Activated CD8-positive, alpha-beta memory T cell treated with anti-CD3 and anti-CD28 coated beads for 4 hours (primary cell): ENCODE measurements at places on chromosomes 2 and 18.

DNA sequence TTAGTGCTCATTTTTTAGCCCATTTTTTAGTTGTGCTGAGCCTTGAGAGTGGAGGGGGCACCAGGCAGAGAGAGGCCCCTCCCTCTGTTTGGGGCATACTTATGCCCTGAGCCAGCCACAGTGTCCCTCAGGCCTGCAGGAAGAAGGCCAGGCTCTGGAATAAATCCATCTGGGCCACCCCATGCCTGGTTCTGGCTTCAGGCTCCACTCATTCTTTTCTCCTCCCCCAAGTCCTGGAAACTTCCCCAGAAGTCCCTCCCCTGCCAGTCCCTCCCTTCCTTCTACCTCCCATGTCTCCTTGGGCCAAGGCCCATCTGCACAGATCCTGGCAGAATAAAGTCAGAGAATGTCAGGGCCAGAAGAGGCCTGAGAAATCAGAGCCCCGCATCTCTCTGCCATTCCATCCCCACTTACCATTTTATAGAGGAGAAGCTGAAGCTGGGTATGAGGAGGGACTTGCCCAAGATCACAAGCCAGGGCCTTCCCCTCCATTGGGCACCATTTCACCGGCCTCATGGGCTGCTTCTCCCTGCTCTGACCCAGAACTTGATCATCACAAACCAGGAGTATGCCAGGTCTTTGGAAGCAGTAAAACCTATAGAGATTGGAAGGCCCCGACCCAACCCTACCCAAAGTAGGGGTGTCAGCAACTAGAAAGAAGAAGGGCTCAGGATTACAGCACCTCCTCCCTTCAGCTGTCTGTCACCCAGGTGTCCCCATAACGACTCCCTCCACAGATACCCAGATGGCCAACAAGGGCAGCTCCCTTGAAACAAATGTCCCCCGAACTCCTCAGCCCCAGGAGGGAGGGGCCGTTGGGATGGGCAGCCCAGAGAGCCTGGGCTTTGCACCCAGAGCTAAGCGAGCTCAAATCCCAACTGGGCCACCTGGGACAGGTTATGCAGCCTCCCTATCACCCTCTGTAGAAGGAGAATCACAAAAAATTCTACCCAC lies 108.4 kb downstream of the POLR1A start:
- DNase-seq = no peak

DNA sequence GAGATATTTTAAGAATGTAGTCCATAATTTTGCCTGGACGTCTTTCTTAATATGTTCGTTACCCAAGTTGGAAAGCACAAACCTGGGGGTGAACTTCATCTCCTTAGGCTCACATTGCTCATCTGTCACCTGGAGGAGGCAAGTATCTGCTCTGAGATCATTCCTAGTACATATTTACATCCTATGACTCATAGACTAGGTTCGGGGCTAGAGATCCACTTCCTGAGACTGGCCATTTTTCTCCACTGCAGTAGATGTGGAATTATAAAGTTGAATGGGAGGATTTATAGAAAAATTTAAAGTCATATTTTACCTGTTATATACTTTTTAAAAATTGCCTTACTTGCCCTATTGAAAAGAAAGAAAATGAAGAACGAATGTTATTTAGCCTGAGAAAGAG lies 77.5 kb upstream of the PROKR1 start:
- DNase-seq = no peak

DNA sequence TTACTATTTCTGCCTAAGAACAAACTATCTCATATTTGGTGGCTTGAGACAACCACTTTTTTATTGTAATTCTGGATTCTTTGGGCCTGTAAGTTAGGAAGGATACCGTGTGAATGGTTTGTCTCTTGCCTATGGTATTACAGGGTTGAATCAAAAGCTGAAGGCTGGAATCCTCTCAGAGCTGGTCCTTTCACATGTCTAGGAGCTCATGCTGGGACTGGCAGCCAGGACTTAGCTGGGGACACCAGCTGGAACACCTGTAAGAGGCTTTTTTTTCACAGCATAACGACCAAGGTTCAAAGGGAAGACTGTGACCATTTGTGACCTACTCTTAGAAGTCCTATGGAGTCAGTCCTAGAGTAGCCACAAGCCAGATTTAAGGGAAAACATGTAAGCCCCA lies 226.3 kb downstream of the ZNF804A start:
- DNase-seq = no peak

GRCh38 chr18:57210107-57210715 lies 63.3 kb downstream of the BOD1L2 start:
- no peak for DNase-seq

DNA sequence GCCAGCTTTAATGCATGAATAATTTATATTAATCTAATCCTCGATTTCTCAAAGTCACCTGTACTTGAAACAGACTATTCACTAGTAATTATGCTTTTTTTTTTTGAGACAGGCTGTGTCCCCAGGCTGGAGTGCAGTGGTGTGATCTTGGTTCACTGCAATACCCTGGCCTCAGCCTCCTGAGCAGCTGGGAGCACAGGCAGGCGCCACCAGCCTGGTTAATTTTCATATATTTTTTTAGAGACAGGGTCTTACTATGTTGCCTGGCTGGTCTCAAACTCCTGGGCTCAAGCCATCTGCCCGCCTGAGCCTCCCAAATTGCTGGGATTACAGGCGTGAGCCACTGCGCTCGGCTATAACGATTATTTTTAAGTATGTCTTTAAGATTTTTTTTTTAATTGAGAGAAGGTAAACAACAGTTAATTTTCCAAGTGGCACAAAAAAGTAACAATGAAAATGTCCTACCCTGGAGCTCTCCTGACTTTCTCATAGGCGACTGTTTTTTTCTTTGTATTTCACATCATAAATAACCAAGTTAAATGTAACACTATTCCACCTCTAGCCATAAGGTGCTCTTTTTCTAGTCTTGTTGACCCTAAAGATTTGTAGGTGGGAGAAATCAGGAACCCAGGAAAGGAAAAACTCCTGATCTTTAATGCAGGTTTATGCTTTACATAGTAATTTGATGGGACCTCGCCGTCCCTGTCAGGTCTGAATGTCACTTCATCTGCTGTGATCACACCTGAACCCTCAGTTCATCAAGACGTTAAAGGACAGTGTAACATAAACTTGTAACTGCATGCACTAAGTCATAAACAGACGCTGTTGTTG lies 1.3 kb upstream of the ANKRD12 start:
- no peak for DNase-seq

DNA sequence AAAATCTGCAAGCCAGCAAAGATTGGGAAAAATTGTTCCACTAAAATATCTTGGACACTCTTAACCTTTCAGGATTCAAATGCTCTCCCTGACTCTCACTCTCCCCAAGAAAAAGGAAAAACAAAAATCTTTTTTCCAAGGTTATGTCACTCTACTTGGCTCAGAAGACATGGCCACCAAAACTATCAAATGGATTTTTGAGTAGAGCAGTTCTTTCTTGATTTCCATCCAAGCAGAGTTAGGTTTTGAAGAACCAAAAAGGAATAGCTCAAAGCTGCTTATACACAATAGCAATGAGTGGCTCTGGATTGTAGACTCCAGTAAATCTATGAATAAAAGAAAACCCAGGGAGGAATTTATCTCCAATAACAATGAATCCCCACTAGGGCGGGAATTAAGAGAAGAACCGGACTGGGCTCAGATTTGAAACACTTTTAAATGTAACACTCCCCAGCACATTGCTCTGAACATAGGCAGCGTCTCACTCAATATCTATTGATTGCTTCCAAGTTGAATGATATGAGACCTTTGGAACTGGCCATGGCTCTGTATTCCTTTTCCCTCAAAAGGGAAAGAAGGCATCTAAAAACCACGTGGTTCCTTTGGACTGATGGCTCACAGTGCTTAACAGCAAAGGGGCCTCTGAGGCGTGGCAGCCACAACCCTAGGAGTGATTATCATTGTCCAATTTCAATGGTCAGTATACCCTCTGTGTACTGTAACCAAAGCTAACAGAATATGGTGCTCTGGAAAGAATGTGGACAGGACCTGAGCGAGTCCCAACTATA lies 68.3 kb downstream of the SPRED2 start:
- DNase-seq = no peak

DNA sequence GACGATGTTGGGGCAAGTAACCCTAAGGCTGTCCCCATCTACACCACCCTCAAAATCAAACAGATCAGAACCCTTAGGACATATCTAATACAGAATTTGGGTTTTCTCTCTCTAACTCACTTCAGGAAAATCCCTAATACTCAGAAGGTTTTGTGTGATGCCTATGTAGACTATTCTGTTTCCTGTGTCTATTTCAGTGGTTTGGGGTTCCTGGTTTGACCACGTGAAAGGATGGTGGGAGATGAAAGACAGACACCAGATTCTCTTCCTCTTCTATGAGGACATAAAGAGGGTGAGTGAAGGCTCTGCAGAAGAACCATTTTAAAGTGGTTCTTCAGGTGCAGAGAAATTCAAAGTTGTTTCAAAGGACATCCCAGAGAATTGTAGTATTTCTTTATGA lies 16.3 kb downstream of the SULT1C2 start:
- no peak for DNase-seq

DNA sequence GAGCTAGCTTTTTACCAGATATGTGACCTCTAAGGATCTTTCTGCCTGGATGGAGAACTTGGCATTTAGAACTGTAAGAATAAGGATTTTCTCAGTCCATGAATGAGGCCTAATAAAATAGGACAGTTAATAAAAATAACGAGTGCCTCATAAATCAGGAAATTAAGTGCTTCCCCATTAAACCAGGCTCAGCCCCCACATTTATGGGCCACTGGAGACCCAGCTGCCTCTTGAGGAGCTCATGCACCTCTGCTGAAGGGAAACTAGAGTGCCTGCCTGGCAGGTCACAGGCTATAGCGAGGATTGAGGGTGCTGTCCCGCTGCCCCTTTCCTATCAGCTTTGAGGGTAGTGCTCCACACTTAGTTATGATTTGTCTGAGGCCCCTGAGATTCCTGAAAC lies 158.0 kb downstream of the ALK start:
- no peak for DNase-seq

DNA sequence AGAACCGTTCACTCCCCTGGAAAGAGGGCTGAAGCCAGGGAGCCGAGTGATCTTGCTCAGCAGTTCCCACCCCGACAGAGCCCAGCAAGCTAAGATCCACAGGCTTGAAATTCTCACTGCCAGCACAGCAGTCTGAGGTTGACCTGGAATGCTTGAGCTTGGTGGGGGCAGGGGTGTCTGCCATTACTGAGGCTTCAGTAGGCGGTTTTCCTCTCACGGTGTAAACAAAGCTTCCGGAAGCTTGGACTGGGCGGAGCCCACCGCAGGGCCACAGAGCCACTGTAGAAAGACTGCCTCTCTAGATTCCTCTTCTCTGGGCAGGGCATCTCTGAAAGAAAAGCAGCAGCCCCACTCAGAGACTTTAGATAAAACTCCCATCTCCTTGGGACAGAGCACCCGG lies 180.8 kb downstream of the WDR7 start:
- DNase-seq = no peak

GRCh38 chr18:3062798-3063680 lies 50.1 kb upstream of the LPIN2 start:
- DNase-seq = peak; percentile 44

DNA sequence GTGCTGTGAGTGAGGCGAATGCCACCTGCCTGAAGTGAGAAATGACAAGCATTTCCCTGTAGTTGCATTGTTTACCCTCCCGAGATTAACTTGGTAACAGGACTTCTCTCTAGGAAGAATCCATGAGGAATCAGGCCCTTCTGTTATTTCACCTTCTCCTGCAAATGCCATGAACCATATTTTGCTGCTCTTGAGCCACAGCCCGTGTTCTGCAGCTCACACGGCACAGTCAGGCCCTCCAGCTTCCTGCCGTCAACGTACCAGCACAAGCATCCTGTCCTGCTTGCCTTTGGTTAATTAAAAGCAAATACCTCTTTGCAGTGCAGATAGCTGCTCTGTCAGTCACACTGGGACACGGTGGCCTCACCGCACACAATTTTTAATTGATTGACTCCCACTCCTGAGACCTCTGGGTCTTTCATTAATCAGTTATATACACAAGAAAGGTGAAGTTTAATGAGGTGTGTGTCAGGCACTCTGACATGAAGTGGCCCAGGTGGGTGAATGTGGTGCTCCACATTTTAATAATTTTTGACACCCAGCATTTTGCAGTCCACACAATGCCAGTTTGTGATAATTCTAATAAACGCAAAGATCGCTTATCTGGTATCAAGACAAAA lies 95.3 kb upstream of the ASB18 start:
- no peak for DNase-seq

DNA sequence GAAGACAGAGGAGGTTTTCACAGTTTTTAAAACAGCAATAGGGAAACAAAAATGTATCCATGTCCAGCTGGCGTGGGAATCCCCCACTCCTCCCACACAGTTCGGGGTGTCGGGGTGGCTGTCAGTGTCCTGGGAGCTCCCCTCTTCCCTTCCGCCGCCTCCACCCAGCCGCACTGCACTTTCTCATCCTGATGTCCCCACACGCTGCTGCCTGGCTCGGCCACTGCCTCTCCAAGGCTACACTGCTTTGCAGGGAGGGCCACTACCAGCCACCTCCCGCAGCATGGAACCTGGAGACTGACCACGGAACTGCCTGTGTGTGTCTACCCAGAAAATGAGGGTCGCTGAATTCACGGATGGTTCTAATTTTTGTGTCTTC lies 138.7 kb upstream of the CTDP1 start:
- no peak for DNase-seq

DNA sequence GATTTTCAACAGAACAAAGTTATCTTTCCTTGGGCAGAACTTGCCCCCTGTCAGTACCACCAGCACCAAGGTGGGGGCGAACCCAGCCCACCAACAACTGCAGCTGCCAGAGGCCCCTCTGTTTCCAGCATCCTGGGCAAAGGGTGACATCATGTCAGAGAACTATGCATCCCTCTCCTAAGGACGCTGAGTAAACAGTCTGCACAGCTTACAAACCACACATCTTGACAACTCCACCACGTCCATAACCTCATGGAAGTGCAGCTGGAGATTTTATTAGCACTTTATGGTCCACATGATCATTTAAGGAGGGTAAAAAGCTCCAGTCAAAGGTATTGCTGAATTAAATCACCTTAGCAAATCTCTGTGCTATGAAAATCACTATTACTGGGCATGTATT lies 40.4 kb downstream of the PIEZO2 start:
- DNase-seq = no peak

DNA sequence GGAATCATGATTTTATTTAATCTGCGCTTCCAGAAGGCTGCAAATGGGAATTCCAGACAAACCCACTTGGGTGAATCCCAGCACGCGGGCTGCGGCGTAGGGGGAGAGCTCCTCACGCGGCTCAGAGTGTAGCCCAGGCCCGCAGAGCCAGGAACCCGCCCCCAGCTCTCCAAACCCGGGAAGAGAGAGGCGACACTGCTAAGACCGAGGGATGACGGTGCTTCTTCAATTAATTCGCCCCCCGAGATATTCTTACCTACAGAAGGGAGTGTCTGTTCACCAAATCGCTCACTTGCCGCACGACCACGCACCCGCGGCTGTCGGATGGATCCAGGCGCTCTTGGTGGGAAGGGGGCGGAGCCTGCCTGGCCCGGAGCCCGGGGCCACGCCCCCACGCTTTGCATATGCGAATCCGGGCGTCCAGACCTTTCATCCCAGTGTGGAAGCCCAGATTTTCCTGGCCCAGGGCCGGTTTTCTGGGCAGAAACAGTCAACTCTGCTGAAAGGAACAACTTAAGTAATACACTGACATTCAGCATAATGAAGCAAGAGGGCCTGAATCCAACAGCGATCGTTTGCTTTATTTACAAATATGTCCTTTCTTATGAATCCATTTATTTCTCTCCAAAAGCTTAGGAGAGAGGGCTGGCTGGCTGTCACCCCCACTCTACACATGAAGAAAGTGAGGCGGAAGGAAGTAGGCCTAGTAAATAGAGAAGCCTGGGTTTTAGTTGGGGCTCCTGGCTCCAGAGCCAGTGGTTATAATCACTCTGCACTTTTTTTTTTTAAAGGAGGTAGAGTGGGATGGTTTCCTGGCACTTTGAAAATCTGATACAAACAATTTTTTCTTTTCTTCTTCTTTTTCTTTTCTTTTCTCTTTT lies at the start of gene SLC19A3:
Gene SLC19A3, minus strand, starts transcription at position 342 of the 881 bp plus-strand sequence. CDS start 15,710 bp downstream, outside the sequence.
- DNase-seq = no peak
